NCI-H1417 treated with DMSO at 0.1 percent for 48 hours (cell line): ENCODE measurements at places on chromosomes 5 and 9.
A peak's percentile ranks its signal among the peaks of the same experiment; 100 is the strongest.

- no peak for DNase-seq
These were observed 13.4 kb upstream of the TXNDC8 start for GRCh38 chr9:110351009-110351467.

GRCh38 chr9:135408476-135409254 lies 70.9 kb upstream of the PPP1R26 start:
- no peak for DNase-seq

GRCh38 chr9:6631207-6631512 lies 14.4 kb downstream of the GLDC start:
- DNase-seq = no peak

DNA sequence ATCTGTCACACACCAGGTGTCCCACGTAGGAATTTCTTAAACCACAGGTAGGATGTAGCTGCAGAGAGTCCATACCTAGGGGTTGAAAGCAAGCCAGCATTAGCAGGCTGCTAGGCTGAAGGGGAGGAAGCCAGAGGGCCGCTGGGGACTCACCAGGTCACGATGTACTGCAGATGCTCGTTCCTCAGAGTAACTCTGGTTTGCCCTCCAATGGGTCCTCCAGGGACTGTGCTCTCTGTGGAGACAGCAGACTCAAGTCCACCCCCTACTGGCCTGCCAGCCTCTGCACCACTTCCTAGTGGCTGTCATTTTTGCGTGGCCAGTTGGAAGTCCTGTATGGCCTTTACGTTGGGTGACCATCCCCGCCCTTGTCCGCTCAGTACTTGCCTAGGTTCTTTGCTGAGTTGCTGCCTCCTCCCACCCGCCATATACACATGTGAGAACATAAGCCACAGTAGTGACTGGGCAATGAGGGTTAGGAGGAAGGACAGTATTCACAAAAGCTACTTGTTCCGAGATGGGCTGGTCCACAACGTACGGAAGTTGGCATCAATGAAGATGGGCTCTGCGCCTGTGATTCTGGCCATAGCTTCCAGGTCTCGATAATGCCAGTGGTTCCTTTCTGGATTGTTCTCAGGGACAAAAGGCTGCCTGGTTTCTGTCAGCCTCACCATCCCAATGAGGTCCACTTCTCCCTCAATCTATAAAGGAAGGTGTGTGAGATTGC lies 4.1 kb downstream of the RPL7A start:
- no peak for DNase-seq

GRCh38 chr5:16489322-16489791 lies 23.8 kb upstream of the ZNF622 start:
- peak; percentile 18 for DNase-seq

GRCh38 chr9:75487856-75488718 lies 399.8 kb downstream of the OSTF1 start:
- no peak for DNase-seq

DNA sequence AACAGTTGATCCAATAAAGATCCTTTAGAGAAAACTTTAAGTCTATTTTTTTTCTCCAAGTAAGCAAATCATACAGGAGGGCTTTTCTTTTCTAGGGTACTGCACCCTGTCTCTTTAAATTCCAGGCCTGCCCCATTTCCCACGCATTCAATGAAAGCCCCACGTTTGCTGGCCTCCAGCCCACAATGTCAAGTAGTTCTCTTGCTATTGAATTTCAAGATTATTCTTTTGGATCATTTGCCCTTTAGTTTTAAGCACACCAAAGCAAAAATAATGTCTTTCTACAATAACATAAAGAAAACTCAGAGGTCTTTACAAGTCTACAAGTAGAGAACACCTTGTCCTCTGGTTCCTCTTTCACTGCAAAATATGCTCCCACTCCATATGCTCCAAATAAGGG lies 15.6 kb downstream of the MLLT3 start:
- no peak for DNase-seq

GRCh38 chr5:116032094-116032517 lies at the start of gene ARL14EPL:
Gene ARL14EPL, plus strand, starts transcription at chr5:116032472. Its CDS starts 18,994 bp downstream, at chr5:116051466.
- no peak for DNase-seq

GRCh38 chr5:157271740-157272271 lies 5.9 kb downstream of the CYFIP2 start:
- no peak for DNase-seq

GRCh38 chr5:56175488-56175887 lies 57.6 kb downstream of the ANKRD55 start:
- no peak for DNase-seq

GRCh38 chr5:146852089-146852488 lies 26.5 kb downstream of the PPP2R2B start:
- no peak for DNase-seq

DNA sequence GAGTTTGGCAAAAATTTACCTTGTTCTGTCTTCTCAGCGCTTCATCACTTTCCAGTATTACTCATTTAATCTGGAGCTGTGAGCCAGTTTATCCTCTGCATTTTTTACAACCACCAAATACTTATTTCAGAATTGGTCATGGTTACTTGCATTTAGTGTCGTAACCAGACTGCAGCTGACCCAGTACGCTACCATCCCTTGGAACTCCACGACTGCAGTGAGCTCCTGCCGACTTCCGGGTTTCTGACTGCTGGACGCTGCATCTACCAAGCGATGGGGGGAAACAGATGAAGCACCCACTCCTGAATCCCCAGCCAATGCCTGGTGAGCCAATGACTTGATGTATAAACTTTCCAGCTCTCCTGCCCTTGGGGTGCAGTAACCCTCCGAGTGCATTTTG lies 174.4 kb upstream of the PRLR start:
- DNase-seq = no peak

- DNase-seq = no peak
These were observed 75.5 kb downstream of the FGF1 start for GRCh38 chr5:142610176-142611001.

- DNase-seq = no peak
These were observed 152.2 kb downstream of the TMEM161B start for GRCh38 chr5:88116396-88116795.

- no peak for DNase-seq
These were observed 200.8 kb downstream of the CHSY3 start for GRCh38 chr5:130104895-130105688.
